ENCODE measurements at places on chromosomes 5 and 9. TPM values are rescaled to one million over a fixed set of nuclear protein-coding genes. Genes with fewer than 3 reads are reported as not detected.

DNA sequence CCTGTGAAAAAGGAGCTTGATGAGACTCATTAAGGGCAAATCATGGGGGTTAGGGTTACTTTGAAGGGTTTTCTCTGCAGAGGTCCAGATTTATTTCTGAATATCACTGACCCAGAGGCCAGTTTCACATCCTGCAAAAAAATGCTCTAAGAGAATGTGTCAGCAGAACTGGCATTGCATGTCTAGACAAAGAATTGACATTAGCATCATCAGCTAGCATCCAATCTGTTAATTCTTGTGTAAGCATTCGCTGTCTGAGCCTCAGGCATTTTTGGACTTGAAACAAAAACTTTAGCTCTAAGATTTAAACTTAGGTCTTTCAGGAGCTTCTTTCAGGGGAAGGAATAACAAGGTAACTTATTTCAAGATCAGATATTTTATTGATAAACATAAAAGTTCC, 187.9 kb upstream of the ELL2 start:
- no peak for DNase-seq

- DNase-seq: peak; percentile 11
Observed at GRCh38 chr5:150103678-150104549, 17.6 kb upstream of the CSF1R start.

DNA sequence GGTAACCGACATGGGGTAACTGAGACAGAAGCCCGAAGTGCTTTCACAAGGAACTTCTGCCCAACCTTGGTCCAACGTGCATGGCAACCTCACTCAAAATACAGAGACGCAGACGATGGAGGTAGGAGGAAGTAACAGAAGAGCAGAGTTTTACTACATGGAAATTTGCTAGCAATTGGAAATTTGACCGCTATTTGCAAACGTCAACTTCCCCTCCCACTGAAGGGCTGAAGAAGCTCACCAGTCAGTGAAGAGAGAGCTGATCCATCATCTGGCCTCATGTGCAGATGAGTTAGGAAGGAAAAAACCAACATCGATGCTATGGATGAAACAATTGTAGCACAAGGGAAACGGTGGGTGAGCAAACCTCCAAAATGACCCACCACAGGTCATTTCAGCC, 196.7 kb downstream of the RGS3 start:
- no peak for DNase-seq

- DNase-seq: peak; percentile 43
Observed at GRCh38 chr5:157059093-157059539, at the start of gene HAVCR1. Gene HAVCR1, minus strand, starts transcription at chr5:157059116. Its CDS starts 1,173 bp downstream, at chr5:157057943.

DNA sequence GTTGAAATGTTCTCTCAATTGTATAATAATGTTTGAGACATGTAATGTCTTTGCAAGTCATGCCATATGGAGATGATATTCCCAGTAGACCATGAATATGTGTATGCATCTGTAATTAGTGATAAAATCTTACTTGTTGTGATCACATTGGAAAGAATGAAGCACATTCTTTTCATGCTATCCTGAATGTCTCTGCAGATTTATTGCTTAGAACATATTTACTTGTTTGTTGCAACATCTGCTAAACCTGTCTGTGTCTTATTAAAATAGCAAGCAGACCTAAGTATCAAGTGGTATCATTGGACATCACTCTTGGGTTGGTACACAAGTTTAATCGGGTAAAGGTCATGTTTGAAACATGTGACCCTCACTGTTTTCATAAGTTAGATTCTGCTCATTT, 265.5 kb upstream of the CD180 start:
- no peak for DNase-seq

DNA sequence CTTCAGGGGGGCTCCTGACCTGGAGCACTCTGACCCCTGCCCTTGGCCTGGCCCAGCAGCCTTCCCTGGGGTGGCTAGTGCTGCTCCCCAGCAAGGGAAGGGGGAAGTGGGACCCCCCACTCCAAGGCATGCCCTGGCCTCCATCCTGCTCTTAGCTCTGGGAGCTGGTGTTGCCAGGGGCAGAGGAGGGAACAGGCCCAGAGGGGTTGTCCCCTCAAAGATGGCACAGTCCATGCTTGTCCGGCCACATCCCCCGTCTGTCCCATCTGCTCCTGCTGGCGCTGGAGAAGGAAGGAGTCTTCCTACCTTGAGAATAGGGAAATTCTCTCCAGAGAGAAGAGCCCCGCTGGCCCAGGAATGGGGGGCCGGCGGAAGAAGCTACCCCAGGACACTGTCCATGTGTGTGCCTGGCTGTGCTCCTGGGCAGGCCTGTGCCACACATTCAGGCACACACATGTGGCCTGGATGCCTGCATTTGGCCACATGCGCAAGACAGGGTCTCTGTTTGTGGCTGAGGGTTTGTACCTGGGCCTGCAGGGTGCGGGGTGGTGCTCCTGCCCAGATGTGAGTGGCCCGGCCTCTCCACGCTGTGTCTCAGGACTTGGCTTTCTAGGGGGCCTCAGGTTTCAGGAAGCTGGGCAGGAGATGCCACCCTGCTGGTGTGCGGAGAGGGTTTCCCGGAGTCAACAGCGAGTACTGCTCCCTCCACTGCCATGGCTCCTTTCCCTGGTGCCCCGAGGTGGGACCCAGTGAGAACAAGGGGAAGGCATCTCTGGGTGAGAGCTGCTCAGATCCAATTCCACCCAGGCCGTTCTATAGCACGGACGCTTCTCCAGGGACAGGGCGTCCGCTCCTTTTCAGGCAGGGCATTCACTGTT, 247.1 kb downstream of the PBX3 start:
- DNase-seq: no peak

The DNAH5 gene
- total RNA-seq: 0.40 TPM
